Inflammatory macrophage treated with lipopolysaccharide for 4 hours (primary cell): ENCODE measurements at places on chromosomes 1 and 21.

DNA sequence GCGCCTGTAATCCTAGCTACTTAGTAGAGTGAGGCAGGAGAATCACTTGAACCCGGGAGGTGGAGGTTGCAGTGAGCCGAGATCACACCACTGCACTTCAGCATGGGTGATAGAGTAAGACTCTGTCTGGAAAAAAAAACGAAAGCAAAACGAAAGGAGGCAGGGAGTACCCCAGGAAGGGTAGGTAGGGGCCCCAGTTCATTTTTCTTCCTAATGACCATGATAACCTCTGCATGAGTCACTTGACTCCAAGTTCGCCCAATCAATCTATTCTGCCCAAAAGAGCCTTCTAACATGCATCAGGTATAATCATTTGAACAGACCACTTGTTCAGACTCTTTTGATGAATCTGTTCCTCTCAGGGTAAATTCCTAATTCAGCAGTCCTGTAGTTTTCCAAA lies 13.2 kb upstream of the TMEM201 start:
- no peak for DNase-seq

GRCh38 chr1:66489151-66489550 lies 44.8 kb upstream of the SGIP1 start:
- DNase-seq: peak; percentile 31

- DNase-seq: no peak
These were observed 39.7 kb downstream of the SLC35A3 start for GRCh38 chr1:100009458-100009857.

DNA sequence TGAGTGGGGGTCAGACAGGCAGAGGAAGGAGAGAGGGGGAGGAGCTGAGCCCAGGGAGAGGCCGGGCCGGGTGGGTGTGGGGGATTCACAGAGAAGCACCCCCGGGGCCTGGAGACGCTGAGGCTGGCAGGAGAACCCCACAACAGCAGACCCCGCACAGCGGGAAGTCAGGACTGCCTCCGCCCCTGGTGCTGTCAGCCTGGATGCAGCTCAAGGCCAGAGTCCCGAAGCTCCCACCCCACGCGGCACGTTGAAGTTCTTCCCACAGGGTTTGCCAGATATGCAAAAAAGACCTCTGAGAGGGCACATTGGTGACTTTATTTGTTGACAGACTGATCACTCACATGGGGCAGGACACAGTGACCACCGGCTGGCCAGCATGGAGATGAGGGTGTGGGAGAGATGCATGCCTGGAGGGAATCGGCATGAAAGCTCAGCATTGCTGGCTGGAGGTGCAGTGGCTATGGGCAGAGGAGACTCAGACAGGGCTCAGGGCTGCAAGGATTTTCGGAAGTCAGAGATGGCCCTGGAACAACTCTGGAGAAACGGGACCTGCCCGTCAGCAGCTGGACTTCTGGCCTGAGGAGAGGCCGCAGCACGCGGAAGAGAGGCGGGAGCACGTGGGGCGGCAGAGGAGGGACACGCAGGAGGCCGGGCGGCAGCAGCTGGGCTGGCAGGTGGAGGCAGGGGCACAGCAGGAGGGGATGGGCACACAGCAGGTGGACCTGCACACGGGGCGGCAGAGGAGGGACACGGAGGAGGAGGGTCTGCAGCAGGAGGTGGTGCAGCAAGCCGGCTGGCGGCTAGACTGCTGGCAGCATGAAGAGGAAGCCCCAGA lies 885 bp downstream of the KRTAP10-3 start:
- DNase-seq: no peak

DNA sequence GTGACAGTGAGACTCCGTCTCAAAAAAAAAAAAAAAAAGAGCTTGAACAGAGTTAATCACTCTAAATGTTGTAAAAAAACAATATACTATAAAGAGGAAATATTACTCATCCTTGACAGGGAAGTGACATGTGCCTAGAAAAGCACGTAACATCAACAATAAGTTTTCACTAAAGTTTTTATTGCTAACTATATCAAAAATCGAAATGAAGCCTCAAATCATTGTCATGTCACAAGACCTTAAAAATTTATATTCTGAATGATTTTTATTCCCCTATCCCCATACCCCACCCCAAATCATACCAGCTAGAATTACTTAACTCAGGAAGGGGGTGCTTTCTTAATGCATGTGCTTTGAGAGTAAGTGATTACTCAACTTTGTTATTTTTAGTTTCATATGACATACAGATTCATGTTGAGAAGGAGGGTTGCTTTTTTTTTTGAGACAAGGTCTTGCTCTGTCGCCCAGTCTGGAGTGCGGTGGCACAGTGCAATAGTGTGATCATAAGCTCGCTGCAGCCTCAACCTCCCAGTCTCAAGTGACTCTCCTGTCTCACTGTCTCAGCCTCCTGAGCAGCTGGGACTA lies 53.6 kb upstream of the MUTYH start:
- DNase-seq: peak; percentile 92
